ENCODE measurements at places on chromosomes 11 and 22.

GRCh38 chr11:119014209-119014924 lies 3.8 kb downstream of the RPS25 start:
- ATAC-seq, result no peak

- ATAC-seq, result peak; percentile 66
Observed at GRCh38 chr11:13229711-13230318, 47.8 kb upstream of the BMAL1 start.

DNA sequence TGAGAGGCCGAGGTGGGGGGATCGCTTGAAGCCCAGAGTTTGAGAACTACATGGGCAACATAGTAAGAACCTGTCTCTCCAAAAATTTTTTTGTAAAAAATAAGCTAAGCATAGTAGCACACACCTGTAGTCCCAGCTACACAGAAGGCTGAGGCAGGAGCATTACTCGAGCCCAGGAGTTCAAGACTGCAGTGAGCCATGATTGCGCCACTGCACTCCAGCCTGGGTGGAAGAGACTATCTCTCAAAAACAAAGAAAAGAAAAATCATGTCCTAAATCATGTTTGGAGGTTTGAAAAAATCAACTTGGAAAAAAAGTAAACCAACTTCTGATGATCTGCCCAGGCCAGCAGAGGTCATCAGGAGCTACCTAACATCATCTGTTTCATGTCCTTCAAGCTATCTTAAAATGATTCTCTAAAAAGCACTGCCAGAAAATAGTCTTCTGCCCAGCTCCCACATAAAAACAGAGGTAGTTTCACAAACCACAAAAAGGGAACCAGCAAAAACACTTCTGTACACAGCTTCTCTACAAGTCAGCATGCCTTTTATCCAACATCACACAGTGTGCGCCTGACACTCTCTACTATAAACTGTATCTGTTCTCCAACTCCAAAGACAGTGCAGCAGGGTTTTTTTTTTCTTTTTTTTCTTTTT lies 165.0 kb downstream of the SOX6 start:
- ATAC-seq, result peak; percentile 52

- ATAC-seq, result peak; percentile 84
Observed at GRCh38 chr11:65274735-65275682, 13.2 kb downstream of the POLA2 start.

- ATAC-seq, result no peak
Observed at GRCh38 chr22:31588970-31589675, 72.9 kb downstream of the PISD start.

- ATAC-seq, result no peak
Observed at GRCh38 chr11:127862406-127862805, 725.0 kb downstream of the ETS1 start.

GRCh38 chr11:18248561-18248960 lies at the start of gene SAA2:
Gene SAA2, minus strand, starts transcription at chr11:18248668. Its CDS starts 657 bp downstream, at chr11:18248011.
- no peak for ATAC-seq

DNA sequence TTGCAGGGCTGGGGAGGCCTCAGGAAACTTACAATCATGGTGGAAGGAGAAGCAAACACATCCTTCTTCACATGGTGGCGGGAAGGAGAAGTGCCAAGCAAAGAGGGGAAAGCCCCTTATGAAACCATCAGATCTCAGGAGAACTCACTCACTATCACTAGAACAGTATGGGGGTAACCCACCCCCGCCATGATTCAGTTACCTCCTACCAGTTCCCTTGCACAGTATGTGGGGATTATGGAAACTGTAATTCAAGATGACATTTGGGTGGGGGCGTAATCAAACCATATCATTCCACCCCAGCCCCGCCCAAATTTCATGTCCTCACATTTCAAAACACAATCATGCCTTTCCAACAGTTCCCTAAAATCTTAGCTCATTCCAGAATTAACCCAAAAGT lies 16.2 kb downstream of the IMMP1L start:
- ATAC-seq, result no peak

DNA sequence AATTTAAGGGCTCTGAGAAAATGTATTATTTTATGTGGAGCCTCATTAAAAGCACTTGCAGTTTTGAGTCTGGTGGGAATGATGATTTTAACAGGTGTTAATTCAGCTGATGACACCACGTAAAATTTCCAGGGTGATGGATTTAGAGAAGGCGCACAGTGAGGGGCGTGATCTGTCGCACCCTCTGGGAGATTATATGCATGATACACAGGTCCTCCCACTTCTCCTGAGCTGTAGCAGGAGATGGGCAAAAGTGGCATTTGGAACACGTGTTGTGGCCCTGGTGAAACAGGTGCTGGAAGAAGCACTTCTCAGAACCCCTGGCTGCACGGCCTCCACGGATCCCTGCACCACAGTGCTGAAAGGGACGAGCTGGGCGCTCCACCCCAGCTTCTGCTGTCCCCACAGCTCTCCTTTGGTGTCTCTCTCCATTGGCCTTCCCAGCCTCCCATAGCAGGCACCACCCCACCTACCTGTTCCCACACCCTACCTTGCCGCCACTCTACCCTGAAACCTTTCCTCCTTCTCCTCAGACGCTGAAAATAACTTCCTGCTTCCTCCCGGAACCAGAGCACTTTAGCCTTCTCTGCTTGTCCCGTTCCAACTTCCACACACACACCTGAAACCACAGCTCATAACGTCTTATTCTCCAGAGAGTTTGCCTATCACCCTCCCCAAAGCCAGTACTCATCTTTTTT lies 6.9 kb upstream of the SORL1 start:
- ATAC-seq, result no peak

GRCh38 chr11:67614730-67615714 lies 8.3 kb downstream of the NDUFV1 start:
- peak; percentile 78 for ATAC-seq

- no peak for ATAC-seq
Observed at GRCh38 chr11:41254966-41255365, 204.5 kb downstream of the LRRC4C start.

DNA sequence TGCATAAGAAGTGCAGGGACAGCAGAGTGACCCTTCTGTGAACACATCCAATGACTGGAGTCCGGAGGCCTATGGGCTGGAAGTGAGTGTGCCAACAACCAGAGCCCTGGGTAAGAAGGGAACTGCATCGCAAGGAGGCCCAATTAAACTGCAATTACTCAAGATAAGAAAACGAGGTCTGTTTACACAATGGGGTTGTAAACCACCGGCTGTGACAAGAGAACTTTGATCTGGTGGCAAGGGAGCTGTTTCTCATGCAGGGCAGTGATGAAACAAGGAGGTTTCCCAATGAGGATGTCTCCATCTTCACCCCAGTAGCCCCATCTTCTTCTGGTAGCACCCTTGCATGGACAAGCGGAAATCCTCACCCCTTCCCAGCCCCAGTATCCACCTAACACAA lies 21.5 kb downstream of the ETS1 start:
- ATAC-seq, result no peak

DNA sequence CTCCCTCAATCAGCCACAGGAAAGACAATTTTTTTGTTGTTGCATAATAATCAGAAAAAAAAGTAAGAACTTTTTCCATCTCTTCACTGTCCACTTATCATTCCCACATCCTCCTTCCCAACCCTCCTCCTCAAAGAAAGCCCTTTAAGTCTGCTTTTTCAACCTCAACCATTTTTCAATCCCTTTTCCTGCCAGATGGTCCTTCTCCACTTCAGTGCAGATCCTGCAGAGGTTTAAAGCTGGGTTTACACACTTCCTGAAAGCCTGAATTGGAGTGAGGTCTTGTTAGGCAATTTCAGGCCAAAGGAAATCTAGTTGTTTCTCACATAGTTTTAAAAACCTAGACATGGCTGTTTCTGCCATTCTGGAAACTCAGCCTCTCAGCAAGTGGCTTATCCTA lies 78.3 kb downstream of the RPL27A start:
- ATAC-seq, result no peak

- ATAC-seq, result peak; percentile 62
Observed at GRCh38 chr11:121777056-121777455, 324.3 kb upstream of the SORL1-AS1 start.

DNA sequence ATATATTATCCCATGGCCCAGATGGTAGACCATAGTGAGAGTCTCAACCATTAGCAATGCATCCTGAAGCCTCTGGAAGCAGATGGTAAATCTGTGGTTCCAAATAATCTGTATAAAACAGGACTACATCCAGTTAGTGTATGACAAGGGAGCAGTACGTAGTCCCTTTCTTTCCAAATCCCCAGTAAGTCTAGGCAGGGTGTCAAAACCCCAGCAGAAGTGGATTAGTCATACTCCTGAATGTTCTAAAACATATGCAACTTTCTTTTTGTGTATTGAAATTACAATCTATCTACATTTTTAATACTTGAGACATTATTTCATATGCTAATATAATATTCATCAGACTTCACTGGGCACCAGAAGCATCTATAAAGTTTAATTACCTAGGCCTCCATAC lies 295.1 kb upstream of the ANO5 start:
- ATAC-seq, result no peak

- ATAC-seq, result no peak
Observed at GRCh38 chr11:87634331-87634730, 540.9 kb downstream of the RAB38 start.

GRCh38 chr11:87961606-87962005 lies 213.6 kb downstream of the RAB38 start:
- ATAC-seq, result no peak

DNA sequence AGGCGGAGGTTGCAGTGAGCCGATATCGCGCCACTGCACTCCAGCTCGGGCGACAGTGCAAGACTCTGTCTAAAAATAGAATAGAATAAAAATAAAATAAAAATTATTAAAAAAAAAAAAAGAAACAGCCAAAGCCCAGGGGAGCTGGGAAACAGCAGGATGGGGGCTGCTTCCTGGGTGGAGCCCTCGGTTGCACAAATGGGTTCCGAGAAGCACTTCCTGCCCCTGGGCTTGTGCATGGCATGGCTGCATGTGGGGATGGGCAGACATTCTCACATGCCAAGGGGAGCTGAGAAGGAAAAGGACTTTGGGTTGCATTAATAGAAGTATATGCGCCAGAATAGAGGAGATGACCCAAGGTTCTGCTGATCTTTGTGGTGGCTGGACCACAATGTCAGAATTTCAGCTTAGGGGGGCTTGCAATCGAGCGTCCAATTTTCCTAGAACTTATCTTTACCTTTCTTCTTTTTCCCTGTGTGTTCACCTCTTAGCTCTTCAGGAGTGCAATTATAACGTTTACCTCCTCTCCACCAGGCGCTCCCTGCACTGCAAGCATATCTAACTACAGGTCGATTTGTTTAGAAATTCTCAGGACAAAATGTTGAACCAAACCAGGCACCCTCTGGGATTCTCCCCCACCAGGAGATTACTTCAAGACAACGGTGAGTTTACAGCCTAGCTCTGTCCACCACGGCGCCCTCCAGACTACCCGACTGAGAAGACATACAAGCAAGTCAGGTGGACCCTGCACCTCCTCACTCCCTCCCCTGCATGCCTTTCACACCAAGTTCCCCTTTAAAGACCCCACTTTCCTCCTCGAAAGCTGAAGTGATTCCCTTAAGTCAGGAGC lies 53.2 kb downstream of the SHISAL1 start:
- no peak for ATAC-seq

DNA sequence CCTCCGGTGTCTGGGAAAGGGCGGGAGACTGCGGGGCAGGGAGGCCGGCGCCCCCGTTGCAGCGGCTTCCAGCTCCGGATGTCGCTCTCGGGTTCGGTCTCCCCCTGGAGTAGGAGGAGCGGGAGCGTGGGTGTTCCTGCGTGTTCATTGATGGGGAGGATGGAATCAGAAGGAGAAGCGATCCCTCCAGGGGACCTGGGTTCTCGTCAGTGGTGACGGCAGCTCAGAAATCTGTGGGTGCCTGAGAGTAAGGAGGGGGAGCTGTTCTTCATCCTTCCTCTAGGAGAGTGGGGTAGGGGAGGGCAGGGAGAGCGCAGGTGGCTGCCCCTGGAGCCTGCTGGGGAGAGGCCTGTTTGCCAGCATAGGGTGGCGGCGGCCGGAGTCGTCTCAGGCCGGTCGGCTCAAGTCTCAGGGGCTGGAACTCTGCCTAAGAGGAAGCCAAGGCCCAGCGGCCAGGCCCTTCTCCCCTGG lies 1.1 kb downstream of the UBASH3B start:
- peak; percentile 24 for ATAC-seq

DNA sequence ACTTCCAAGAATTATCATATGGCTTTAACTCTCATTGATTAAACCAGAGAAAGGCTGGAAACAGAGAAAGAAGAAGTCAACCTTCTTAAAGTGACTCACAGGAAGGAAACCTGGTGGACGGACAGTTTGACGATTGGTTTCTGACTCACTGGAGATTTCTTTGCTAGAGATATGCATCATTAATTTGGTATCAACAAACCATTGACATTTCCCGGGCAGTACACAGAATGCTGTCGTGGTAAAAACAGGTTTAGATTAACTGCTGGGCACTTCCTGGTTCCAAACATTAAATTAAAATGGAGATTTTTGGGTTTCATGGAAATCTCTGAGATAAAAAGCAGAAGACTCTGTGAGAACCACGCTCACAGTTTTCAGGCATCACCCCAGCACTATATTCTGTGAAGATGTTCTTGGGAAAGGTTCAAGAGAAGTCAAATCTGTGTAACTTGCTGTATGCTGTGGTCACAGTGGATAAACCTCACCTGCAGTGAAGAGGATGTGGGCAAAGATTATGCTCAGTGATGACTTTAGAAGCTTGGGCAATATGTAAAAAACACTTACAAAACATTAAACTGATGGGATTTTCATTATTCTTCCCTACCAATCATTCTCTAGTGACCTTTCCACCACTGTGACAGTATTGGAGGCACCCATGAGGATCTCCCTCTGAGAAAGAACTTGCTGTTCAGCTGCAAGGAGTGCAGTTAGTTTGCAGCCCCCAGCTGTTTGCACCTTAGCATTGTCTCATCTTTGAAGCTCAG lies 61.1 kb upstream of the CD44 start:
- no peak for ATAC-seq

DNA sequence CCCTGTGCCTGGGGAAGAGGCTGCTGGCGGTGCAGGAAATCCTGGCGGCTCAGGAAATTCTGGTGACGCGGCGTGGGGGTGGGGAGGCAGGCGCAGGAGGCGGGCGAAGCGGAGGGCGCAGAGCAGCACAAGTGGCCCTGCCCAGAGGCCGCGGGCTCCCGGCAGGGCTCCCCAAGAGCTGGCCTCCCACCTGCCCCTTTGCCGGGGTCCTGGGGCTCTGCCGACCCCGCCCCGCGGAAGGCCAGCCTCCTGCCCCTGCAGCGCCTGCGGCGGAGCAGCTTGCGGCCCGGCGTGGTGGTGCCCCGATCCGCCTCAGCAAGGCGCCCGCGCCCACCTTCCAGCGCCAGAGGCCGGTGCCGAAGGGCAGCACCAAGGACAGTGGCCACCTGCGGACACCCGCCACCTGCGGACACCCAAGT lies 100.2 kb upstream of the OR4C13 start:
- ATAC-seq, result no peak

DNA sequence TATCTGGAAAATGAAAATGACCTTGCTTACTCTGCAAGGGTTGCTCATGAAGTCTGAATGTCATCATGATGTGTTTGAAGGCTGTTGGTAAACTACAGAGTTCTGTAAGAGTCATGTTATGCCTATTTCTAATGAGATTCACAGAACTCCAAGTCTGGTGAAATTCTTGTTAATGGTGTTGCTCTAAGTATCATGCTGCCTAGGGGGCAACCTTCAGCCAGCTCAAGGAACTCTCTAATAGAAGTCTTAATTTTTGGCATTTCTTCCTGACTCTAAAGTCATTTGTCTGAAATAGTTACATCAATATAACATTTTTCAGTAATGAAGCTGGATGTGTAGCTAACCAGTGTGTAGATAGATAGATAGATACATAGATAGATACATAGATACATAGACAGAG lies 302.8 kb downstream of the FAT3 start:
- ATAC-seq, result no peak

GRCh38 chr22:40922484-40923303 lies 28.5 kb upstream of the RBX1 start:
- peak; percentile 67 for ATAC-seq

All from SK-N-SH treated with all-trans-retinoic acid at 6 μM for 48 hours (cell line).